ENCODE measurements at places on chromosomes 3 and 15. TPM values are rescaled to one million over a fixed set of nuclear protein-coding genes. Genes with fewer than 3 reads are reported as not detected.

Gene XYLB
- polyA plus RNA-seq = 2.8 TPM

Gene CACNA1D
- 2.5 TPM for polyA plus RNA-seq

Gene IL5RA
- not detected for polyA plus RNA-seq

Gene TICRR
- 13.1 TPM for polyA plus RNA-seq

Gene KIF23
- 17.9 TPM for polyA plus RNA-seq

Gene CHRNA5
- 5.4 TPM for polyA plus RNA-seq

Gene ZNF280D
- polyA plus RNA-seq = 7.4 TPM

Gene PLSCR4
- polyA plus RNA-seq = 1.8 TPM

Gene CLDN1
- polyA plus RNA-seq = 6.1 TPM

Gene ALDH1A3
- polyA plus RNA-seq = 2.2 TPM

Gene RTP1
- polyA plus RNA-seq = 2.1 TPM

Gene SSUH2
- polyA plus RNA-seq = 0.62 TPM

Gene THAP10
- 2.8 TPM for polyA plus RNA-seq

Gene XCR1
- polyA plus RNA-seq = 0.19 TPM

Gene RAB6B
- 7.9 TPM for polyA plus RNA-seq

Gene MUSTN1
- polyA plus RNA-seq = 3.0 TPM

Gene PDIA3
- polyA plus RNA-seq = 90.4 TPM

Gene CHRM5
- polyA plus RNA-seq = not detected

Gene FAM174B
- 10.1 TPM for polyA plus RNA-seq

Gene P4HTM
- 31.1 TPM for polyA plus RNA-seq

Gene TGM4
- 0.02 TPM for polyA plus RNA-seq

Gene ZPLD1
- polyA plus RNA-seq = not detected

Gene AHSG
- polyA plus RNA-seq = 0.68 TPM

Gene RARRES1
- polyA plus RNA-seq = 0.09 TPM

Gene GOLGA8G
- polyA plus RNA-seq = not detected

Gene CRYGS
- 1.5 TPM for polyA plus RNA-seq

Gene FETUB
- polyA plus RNA-seq = not detected

Gene CEP19
- polyA plus RNA-seq = 0.52 TPM

Gene PLSCR2
- not detected for polyA plus RNA-seq

Gene TLR9
- 0.05 TPM for polyA plus RNA-seq

Gene ABI3BP
- polyA plus RNA-seq = 0.08 TPM

Gene HAPLN3
- polyA plus RNA-seq = 79.7 TPM

Data from H1 (cell line).